Stimulated activated CD4-positive, alpha-beta T cell treated with anti-CD3 and anti-CD28 coated beads, TNF-alpha, amount 100 ng/mL, for 48 hours (primary cell): ENCODE measurements at places on chromosomes 3 and 15.

DNA sequence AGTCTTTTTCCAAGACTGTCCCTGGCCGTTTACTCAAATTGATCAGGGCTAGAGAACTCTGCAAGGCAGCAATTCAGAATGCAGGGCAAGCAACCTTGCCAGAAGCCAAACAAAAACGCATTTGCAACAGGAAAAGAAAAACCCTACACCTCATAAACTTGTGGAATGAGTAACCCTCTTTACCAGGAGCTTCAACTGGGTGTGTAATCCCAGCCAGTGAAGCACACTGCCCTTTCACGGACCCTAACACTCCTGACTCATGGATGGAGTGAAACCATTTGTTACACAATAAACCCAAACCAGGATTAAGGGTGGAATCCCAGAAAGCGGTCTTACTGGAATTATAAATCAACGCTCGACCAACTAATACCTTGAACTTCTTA, 14.8 kb upstream of the LDHAL6B start:
- no peak for DNase-seq

DNA sequence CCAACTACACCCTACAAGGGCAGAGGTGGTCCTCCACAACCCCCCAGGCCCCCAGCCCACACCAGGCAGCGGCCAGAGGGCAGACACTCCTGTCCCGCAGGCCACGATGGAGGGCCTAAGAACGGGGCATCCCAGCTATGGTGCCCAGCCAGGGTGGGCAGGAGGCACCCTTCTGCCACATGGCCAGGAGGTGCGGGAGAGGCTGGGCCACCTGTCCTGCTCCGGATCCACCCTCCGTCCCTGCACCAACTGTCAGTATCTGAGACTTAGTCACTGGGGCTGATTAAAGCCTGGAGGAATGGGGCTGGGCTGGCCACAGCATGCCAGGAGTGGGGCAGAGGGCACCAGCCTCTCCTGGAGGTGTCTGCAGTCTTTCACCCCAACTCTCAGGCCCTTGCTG, 37.9 kb downstream of the TNK2 start:
- DNase-seq, result no peak

DNA sequence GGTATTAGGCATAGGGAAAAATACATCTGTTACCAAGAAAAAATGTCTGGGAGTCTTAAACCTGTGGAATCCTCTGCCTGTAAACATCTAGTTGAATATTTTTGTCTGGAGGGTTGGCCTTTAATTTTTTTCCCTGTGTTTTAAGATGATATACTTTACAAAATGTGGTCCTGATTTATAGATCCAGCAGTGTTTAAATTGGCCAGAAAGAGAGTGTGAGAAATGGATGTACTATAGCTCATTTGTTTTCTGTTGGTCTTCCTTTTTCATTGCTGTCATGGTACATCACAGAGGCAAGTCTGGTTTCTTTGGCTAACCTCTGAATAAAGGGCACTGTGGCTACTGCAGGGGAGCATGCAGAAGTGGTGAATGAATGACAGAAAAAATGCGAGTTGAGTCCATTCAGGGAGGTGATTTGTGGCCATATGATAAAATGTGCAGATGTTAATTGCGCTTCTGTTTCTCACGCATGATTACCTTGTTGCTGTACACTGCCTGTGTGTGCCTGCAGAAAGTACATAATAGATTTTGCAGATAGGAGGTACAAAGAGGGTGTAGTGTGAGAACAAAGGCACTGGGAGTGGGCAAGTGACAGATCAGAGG, 150.0 kb downstream of the NFKBIZ start:
- DNase-seq, result no peak

DNA sequence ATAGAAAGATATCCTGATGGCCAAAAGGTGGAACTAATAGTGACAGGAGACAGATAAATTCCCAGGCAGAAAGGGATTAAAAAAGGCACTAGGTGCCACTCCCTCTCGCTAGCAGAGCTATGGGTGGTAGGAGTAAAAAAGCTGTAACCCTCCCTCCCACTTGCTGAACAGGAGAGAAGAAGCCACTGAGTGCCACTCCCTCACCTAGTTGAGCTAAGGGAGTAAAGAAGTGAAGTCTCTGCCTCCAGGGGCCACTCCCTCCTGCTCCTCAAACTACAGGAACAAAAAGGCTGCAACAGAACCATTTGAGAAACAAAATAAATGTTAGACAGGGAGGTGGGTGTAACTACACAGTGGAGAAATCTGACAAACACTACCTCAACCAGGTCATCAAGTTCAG, 276.2 kb upstream of the EPHA6 start:
- no peak for DNase-seq

DNA sequence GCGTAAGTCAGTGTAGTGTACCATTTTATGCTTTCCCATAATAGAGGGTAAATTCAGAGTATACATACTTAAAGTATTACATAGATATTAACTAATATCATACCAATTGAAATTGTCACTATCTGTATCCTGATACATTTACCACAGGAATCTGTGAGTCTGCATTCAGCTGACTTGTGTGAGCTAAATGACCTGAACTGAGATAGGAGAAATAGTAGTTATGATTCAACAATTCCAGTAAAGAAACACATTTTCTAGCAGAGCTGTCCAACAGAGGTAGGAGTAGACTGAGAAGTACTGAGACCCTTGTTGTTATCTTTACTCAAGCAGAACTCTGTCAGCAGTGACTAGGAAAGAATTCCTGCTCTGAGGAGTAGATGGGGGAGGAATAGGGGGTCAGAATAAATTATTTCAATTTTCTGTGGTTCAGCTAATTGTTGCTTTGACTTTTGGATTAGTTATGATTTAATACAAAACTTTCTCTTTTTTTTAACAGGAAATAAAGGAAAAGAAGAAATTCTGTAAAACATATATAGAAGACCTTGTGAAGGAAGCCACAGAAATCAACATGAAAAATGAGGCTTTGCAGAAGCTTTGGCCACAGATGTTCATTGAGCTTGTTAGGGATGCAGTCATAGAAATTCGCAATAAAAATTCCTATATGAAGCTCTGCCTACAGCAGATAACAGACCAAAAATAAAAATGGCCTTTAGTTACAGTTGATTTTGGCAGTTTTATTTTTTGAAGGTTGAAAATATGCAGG, 66.2 kb upstream of the THSD4 start:
- no peak for DNase-seq

- DNase-seq, result no peak
Measured at GRCh38 chr3:149575961-149576564, 81.8 kb downstream of the WWTR1 start.

DNA sequence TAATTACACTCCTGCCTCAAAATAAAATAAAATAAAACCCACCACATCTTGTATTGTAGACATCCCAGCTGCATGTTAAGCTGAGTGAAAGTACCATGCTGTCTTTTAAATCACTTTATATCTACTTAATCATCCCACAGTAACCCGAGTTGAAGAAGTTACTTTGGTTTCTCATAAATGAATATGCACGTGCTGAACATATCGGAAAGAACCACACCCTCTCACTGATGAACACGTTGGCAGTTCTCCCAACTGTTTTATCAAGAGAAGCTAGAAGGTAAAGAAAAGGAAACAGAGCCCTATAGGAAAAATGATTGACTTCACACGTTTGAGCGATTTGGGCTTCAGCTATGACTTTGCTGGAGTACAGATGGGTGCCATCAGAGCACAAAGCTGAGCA, 15.9 kb upstream of the TM4SF19 start:
- no peak for DNase-seq

DNA sequence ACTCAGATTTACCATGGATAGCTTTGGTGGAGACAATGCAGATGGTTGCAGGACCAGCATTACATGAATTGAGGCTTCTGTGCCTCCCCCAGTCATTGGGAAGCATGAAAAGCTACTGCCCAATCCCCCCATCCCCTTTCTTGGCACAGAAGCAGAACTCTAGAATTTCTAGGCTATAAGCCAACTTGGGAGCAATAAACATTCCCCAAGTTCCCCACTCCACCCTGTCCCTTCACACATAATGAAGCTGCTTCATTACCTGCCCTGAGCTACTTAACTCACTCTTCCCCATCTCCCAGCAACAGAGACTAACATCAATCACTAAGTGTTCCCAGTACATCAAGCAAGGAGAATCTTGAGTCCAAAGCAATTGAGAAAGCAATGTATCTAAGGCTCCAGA, 164.5 kb downstream of the RORA start:
- no peak for DNase-seq

DNA sequence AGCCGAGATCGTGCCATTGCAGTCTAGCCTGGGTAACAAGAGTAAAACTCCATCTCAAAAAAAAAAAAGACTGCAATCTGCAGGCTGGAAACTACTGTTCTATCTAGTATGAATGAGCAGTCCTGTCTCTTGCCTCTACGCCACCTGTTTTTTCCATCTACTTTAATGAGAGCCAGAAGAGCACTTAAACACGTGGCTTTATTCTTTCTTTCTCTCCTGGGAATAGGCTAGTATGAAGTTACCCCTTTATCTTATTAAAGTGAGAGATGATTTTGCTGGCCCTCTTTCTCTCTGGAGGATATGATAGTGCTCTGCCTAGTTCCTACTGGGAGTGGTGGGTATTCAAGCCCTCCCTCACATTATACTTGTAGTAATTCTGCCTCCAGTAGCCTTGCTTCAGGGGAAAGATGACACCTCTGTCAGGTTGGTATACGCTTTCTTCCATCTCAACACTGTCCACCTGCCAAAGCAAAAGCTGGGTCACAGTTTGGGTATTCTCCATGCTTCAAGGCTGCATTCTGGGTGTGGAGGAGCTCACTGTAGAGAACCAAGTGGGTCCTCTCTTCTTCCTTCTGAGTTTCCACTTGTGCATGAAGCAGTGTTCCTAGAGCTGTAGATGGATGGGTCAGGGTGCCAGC, 17.8 kb downstream of the MAPKBP1 start:
- DNase-seq, result no peak

DNA sequence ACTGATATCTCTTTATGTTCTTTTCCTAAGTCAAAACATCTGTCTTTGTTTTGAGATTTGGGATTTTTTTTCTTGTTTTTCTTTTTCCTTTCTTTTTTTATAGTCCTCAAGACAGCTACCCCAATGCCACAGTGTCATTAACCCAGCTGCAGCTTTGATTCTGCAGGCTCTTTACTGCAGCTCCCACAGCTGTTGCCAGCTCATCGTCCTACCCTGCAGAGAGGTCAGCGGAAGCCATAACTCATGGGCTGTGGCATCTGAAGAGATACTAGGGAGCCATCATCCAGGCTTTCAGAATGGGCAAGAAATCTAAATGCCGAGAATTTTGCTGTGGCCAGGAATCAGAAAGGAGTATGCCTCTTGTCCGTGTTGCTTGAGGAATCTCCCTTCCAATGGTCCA, 44.3 kb upstream of the SLC24A5 start:
- DNase-seq, result no peak

DNA sequence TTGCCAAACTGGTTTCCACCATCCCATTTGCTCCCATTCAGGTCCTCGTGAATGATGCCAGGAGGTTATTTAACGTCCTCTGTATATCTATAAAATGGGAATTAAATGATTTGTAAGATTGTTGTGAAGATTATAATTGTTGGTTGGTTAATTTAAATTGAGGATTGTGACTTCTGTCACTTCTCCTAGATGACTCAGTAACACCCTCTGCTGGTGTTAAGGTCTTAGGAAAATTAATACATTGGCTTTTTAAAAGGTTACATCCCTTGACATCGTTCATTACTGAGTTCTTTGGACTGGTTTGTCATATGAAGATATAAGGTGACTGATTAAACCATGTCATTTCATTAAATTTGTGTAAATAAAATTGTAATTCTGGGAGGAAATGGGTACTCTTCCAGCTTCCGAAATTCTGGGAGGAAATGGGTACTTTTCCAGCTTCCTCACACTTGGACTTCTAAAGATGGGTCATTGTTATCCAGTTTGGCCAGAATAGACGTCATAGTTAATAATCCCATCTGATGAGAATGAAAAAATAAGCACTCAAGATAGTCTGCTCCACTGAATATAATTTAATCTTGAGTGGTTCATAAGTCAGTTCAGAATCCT, 33.3 kb upstream of the PAQR5 start:
- DNase-seq, result no peak

DNA sequence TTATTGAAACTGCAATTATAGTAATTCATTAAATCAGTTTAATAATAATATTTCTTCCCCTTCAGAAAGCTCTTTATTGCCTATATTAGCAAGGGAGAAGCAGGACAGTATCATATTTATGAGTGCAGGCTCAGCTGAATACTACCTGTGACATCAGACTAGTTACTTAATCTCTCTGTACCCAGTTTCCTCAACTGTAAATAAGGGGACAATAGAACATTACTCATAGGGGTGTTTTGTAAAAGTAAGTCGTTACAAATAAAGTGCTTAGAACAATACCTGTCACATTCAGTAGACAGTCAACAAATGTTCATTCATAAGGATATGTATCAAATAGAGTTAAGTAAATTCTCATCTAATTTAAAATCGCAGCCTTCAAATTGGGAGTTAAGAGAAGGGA, 12.1 kb upstream of the VPS39 start:
- DNase-seq, result no peak
